HTR-8/SVneo (cell line): ENCODE measurements at places on chromosomes 1 and 21.

DNA sequence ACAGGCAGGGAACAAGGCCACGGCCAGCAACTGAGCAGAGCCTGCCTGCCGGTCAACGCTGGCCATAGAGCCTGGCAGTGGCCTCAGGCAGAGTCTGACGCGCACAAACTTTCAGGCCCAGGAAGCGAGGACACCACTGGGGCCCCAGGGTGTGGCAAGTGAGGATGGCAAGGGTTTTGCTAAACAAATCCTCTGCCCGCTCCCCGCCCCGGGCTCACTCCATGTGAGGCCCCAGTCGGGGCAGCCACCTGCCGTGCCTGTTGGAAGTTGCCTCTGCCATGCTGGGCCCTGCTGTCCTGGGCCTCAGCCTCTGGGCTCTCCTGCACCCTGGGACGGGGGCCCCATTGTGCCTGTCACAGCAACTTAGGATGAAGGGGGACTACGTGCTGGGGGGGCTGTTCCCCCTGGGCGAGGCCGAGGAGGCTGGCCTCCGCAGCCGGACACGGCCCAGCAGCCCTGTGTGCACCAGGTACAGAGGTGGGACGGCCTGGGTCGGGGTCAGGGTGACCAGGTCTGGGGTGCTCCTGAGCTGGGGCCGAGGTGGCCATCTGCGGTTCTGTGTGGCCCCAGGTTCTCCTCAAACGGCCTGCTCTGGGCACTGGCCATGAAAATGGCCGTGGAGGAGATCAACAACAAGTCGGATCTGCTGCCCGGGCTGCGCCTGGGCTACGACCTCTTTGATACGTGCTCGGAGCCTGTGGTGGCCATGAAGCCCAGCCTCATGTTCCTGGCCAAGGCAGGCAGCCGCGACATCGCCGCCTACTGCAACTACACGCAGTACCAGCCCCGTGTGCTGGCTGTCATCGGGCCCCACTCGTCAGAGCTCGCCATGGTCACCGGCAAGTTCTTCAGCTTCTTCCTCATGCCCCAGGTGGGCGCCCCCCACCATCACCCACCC is at the start of gene TAS1R3:
Gene TAS1R3 (plus strand): TSS at position 213 of the 898 bp plus-strand sequence. CDS start 66 bp downstream, at position 279.
- DNase-seq = no peak

GRCh38 chr1:192943522-192943921 is 115.6 kb downstream of the UCHL5 start:
- DNase-seq = no peak

- DNase-seq = no peak
Observed at GRCh38 chr1:3292051-3292722, 162.3 kb upstream of the ARHGEF16 start.

- no peak for DNase-seq
Observed at GRCh38 chr1:239711768-239712167, 325.4 kb downstream of the CHRM3 start.

DNA sequence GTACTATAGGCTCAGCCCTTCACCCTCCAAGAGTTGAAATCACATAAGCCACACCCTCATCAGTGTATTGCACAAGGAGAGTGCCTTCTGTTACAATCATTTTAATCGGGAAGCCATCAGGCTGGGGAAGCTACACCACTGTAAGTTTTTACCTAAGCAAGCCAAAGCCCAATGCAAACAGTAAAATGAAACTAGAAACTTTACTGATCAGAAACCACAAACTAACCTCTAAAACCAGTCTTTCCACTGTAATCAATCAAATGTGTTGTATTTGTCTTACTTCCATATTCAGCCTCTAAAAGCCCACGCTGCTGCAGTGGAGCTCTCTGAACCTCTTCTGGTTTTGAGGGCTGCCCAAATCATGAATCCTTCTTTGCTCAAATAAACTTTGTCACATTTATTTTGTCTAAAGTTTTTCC is 26.2 kb downstream of the CAPN8 start:
- DNase-seq = no peak

GRCh38 chr1:10063878-10064277 is 31.1 kb downstream of the UBE4B start:
- no peak for DNase-seq

DNA sequence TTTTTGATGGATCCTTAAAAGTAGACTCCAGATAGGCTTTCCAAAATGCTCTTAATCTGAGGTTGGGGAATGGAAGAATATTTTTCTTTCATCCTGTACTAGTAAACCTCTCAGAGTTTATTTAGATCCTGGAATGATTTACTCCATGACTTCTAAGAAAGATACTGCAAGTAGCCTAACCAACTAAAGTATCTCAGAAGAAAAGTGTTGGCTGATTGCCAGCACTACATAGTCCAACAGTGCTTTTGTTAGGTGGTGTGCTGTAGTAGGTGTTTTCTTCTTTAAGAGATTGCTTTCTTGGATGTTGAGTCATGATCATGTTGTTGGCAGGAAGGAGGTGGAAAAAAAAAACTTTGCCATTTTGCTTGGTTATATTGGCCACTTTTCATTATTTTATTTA is 119.8 kb downstream of the OSBPL9 start:
- DNase-seq = no peak

- no peak for DNase-seq
Observed at GRCh38 chr1:157829711-157830110, 9.8 kb upstream of the FCRL1 start.

GRCh38 chr1:151777317-151777716 is 13.0 kb downstream of the TDRKH start:
- DNase-seq = no peak

DNA sequence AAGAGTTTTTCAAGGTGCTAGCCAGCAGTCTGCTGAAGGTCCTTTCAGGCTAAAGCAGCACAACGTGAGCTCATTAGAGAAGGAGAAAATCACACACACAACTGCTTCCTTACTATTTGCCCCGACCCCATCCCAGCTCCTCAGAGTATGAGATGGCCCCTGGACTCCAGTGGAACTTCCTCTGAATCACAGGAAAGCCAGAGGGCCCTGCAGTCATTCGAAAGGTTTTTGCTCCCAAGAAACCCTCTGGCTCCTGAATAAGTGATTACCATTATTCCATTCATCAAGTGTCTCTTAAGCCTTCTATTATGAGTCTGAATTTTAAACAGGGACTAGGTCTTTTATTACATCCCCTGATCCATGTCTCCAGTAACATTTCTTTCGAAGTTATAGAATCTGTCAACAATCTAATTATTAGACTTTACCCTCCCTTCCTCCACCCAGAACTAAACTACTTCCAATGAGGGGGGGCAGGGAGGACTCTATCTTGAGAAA is 14.6 kb downstream of the SIPA1L2 start:
- DNase-seq = no peak

DNA sequence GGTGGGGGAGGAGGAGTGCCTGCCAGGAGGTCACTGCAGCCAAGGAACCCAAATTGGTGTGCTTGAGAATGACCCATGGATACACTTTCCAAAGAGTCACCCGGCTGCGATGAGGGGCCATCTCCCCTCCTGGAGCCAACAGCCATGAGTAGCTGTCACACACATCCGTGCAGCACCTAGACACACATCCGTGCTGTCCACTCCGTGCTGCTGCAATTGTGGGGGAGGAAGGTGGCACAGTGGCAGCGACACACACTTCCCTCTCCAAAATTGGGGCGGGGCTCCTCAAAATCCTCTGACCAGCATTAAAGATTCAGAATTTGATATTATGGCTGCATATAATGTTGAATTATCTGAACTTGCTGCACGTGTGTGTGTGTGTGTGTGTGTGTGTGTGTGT is 15.8 kb downstream of the TP73 start:
- no peak for DNase-seq

DNA sequence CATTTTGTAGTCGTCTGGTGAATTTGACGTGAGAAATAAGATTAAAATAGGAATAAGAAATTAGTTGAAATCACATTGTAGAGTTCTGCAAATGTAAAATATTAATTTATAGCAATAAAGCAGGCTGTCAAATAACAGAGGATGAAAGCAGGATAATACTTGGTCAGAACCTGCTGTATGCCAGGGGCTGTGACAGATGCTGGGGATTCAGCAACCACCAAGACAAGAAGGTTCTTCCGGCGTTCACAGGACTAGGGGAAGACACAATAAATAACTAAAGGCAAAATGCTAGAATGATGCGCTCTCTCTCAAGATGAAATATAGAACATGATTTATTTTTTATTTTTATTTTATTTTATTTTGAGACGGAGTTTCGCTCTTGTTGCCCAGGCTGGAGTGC is 6.8 kb upstream of the PARK7 start:
- no peak for DNase-seq

- no peak for DNase-seq
Observed at GRCh38 chr1:41436281-41437010, 48.0 kb downstream of the EDN2 start.

- DNase-seq = no peak
Observed at GRCh38 chr1:77175230-77175844, 43.9 kb downstream of the PIGK start.

- DNase-seq = no peak
Observed at GRCh38 chr21:45447821-45448220, 42.9 kb downstream of the COL18A1 start.

- DNase-seq = peak; percentile 75
Observed at GRCh38 chr1:226643177-226643576, 94.6 kb downstream of the STUM start.

GRCh38 chr1:91712393-91712792 is 173.6 kb downstream of the TGFBR3 start:
- DNase-seq = no peak

DNA sequence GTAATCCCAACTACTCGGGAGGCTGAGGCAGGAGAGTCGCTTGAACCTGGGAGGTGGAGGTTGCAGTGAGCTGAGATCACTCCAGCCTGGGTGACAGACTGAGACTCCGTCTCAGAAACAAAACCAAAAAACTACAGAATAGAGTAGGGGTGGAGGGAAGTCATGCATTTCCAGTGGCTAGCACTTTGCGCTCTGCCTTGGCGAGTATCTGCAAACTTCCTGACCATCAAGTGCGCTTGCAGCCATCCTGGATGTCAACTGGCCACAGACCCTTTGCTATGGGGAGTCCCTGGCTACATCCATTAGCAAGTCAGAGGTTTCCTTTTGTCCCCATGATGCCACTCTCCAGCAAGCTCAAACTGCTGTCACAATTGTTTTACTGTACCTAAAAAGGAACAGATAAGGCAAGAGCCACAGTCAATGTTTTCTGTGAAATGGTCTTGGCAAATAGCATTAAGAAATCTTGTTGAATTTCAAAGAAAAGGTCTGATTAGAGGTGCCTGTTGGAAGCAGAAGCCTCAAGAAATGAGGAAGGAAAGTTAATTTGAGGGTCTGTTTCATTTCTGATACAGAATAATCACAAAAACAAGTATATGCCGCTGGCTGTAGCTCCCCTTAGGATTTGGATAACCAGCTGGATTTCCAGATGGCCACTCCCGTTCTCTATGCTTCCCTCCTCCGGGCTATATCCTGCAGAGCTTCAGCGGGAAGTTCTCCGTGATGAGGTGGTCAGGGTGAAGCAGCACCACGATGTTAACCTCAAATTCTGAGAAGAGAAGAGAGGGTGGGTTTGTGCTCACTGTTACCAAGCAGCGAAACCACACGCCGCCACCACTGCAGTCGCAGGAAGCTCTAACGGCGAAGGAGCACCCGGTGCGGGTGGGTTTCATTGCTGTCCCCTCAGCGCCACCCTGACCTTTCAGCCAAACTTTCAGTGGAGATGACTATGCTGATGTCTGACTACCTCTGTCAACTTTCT is 42.0 kb downstream of the VPS26C start:
- no peak for DNase-seq

DNA sequence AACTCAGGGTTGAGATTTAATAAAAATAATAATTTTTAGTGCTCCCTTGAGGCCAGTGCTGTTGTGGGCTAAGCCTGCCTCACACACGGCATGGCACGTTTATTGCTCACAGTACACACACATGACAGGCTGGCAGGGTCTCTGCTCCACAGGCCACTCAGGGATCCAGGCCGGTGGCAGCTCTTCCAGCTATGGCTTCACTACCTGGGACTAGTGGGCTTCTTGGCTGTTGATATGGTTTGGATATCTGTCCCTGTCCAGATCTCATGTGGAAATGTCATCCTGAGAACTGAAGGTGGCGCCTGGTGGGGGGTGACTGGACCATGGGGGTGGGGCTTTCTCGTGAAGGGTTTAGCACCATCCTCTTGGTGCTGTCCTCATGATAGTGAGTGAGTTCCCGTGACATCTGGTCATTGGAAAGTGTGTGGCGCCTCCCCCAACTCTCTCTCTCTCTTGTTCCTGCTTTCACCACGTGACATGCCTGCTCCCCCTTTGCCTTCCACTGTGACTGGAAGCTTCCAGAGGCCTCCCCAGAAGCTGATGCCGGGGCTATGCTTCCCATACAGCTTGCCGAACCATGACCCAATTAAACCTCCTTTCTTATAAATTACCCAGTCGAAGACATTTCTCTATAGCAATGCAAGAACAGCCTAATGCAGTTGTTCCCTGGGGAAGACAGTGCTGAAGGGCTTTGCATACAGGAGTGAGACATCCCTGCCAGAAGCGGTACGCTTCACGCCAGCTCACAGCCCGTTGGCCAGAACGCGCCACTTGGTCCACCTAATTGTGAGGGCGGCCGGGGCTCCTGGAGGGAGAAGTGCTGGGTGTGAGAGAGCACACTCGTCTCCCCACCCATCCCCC is 226.9 kb upstream of the C1orf174 start:
- DNase-seq = no peak

GRCh38 chr1:19273106-19273843 is 15.3 kb downstream of the AKR7A3 start:
- no peak for DNase-seq

DNA sequence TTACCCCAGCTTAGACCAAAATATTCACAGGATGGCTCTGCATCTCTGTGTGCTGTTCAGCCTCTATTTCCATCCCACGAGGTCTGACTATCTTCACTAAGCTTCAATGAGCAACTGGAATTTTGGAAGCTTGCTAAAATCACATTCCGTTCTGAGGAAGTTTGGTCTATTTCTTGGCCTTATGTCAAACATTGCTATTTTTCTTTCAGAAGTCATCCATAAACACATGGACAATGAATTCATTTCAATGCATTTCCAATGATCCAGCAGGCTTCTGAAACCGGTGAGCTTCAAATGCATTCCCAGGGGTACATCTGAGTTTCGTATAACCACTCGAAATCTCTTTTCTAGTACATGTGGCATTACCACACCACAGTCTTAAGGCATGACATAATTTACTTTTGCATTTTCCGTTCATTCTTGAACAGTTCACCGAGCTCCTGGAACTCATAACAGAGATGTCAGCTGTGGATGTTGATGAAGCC is 294.1 kb upstream of the KAZN start:
- no peak for DNase-seq

GRCh38 chr1:70718086-70718630 is 307.1 kb downstream of the CTH start:
- no peak for DNase-seq

DNA sequence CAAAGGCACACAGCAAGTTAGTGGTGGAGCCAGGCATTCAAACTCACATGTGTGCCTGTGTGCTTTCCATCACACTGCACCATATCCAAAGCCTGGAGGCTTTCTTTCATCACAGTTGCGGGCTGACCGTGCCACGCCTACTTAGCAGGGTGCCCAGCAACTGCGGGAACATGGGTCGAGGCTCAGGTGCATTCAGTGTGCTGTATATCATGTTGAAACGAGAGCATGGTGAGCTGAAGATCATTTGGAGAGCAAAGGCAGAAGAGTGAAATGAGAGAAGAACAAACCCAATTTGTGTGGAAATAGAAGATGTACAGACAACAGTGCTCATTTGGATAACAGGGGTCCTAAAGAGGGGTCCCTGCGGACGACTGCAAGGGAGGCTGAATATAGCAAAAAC is 46.5 kb downstream of the FAM78B start:
- no peak for DNase-seq

GRCh38 chr21:16568244-16568643 is 838.5 kb downstream of the USP25 start:
- no peak for DNase-seq
